ENCODE measurements at places on chromosomes 12 and 14.

DNA sequence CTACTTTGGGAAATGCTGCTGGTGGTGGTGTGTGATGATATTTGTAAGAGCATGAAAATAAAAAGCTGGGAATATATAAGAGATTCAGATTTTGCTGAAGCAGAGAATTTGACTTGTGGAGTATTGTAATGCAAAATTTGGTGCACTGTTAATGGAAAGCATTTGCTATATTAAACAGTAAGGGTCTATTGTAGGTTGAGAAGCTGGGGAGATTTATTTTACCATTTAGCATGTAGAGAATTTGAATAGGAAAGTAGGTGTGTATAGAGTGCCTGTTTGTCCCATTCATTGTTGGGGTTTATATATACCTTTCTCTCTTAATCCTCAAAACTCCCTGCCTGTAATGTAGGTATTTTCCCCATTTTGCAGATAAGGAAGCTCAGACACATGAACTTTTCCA, 48.4 kb downstream of the CRADD start:
- no peak for DNase-seq

GRCh38 chr12:22229652-22230279, 104.7 kb downstream of the ST8SIA1 start:
- no peak for DNase-seq

- no peak for DNase-seq
These were observed 148.0 kb upstream of the PDE3A start for GRCh38 chr12:20220339-20220738.

DNA sequence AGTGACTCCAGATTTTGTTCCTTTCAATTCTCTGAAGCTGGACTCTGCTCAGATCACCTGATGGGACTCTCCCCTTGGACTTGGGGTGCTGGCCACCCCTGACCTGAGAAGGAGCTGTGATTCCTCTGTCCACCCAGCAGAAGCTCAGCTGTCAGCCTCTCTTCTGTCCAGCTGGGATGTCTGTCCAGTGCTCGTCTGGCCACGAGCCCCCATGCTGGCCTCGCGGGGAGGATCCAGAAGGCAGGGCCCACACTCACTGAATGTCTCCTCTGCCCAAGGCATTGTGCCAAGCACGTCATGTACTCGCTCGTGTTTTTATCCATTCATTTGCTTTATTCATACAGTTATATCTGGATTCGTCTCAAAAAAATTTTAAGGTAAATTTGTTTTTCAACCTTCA, 14.2 kb upstream of the SLC24A4 start:
- no peak for DNase-seq

- DNase-seq, result no peak
These were observed 1.7 kb downstream of the FITM1 start for GRCh38 chr14:24132061-24132685.

GRCh38 chr12:41521872-41522379, 333.8 kb downstream of the PDZRN4 start:
- DNase-seq, result no peak

- no peak for DNase-seq
These were observed 115.5 kb downstream of the DYRK2 start for GRCh38 chr12:67764055-67764454.
